ENCODE measurements at places on chromosomes 4 and X. TPM values are rescaled to one million over a fixed set of nuclear protein-coding genes. Genes with fewer than 3 reads are reported as not detected.

- H3K4me3 ChIP-seq, result no peak overlapping the region
- H3K27ac ChIP-seq, result no peak overlapping the region
- H3K4me1 ChIP-seq, result no peaks in the 10 kb centered on the region
- no peaks in the 10 kb centered on the region for H3K36me3 ChIP-seq
- H3K27me3 ChIP-seq, result no peaks in the 10 kb centered on the region
- no peak for DNase-seq
Observed at GRCh38 chr4:145929415-145930178, 9.0 kb downstream of the ZNF827 start.

The TLR6 gene
- 0.88 TPM for polyA plus RNA-seq

The NIPAL1 gene
- polyA plus RNA-seq, result 18.9 TPM

GRCh38 chr4:56195025-56195424, 192.3 kb downstream of the AASDH start:
- no peak overlapping the region for H3K4me3 ChIP-seq
- DNase-seq, result no peak
- H3K4me1 ChIP-seq, result no peaks in the 10 kb centered on the region
- no peaks in the 10 kb centered on the region for H3K27me3 ChIP-seq
- no peaks in the 10 kb centered on the region for H3K36me3 ChIP-seq

- DNase-seq, result no peak
- peaks cover 4% of the 10 kb centered on the region for H3K27me3 ChIP-seq
- peak overlapping the region; percentile 65 for H3K4me3 ChIP-seq
- no peak overlapping the region for H3K27ac ChIP-seq
- no peaks in the 10 kb centered on the region for H3K36me3 ChIP-seq
- H3K4me1 ChIP-seq, result no peaks in the 10 kb centered on the region
Observed at GRCh38 chrX:119758731-119759247, 401 bp downstream of the SOWAHD start.

DNA sequence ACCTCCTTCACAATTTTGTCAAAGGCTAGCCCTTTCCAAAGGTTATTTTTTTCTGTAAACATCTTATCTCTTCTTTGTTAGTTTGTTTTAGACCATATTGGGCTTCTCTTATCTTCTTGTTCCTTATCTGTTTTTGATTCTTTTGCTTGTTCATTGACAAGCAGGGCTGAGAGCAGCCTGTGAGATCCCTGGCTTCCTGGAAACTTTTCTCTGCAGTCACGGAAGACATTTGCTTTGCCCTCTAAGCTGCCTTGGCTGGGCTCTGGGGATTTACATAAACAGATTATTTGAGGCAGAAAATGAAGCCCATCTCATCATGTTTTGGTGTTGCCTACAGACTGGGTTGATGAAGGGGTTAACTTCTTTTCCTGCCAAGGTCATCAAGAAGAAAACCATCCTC, 157.4 kb upstream of the AMOT start:
- no peaks in the 10 kb centered on the region for H3K4me1 ChIP-seq
- no peak for DNase-seq
- no peak overlapping the region for H3K4me3 ChIP-seq
- no peak overlapping the region for H3K27ac ChIP-seq
- no peaks in the 10 kb centered on the region for H3K36me3 ChIP-seq
- no peaks in the 10 kb centered on the region for H3K27me3 ChIP-seq

The SYNPO2 gene
- 0.77 TPM for polyA plus RNA-seq

The SHISA3 gene
- not detected for polyA plus RNA-seq

The ZNF630 gene
- 0.78 TPM for polyA plus RNA-seq

The IL2RG gene
- polyA plus RNA-seq, result 0.26 TPM

DNA sequence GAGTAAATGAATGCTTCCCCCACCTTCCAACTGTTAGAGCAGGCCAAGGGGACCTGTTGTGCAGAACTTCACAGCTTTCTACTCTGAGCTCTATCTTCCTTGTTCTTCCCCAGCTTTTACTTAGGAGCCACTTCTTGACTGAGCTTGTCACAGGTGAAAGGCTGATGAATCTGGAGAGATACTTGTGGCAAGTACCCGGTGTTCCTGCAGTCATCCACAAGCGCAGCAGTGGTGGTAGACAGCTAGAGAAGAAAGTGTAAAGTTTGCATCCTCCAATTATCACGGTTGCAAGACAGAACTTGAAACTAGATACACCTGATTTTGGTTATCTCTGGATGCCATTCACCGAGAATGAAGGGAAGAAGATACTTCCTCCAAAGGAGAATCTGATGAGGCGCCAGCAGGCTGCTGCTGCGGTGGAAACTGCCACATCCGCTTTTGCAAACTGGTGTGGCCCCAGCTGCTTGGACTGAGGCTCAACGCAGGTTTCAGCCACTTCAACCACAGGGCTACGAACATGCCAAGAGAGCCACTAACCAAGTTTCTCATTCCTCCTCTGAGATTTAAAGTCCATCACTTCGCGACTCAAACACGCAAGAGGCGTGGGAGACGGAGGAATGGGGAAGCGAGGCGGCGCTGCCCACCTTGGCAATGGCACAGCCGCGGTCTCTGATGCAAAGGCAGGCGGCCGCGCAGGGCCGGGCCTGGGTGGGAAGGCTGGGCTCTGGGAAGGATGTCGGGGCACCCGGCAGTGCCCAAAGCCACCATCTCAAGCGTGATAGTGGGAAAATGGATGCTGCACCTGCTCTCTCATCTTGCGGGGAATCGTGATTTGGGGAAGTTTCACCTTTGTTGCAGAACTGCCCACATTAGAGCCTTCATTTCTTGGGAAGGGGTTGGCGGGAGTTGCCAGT, 1.3 kb upstream of the FHIP1A start:
- H3K27ac ChIP-seq, result peak overlapping the region; percentile 94
- H3K4me1 ChIP-seq, result peaks cover 35% of the 10 kb centered on the region
- H3K4me3 ChIP-seq, result peak overlapping the region; percentile 88
- H3K27me3 ChIP-seq, result no peaks in the 10 kb centered on the region
- no peak for DNase-seq

DNA sequence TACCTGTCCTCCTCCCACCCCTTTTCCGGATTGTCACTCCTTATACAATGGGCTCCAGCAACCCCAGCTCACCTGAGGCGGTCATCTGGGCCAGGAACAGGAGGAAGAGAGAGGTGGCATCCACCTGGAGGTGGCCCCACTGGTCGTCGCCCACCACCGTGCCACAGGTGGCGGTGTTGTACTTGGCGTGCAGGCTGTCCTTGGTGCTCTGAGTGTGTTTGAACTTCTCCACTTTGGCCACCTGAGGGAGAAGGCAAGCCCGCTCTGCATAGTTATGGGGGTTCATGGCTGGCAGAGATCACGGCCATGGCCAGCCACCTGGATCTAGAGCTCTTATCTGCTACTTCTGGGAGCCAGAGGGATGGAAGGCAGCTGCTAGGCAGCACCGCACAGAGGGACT, 32.9 kb downstream of the PHKA2 start:
- no peaks in the 10 kb centered on the region for H3K36me3 ChIP-seq
- H3K27me3 ChIP-seq, result no peaks in the 10 kb centered on the region
- DNase-seq, result no peak
- H3K27ac ChIP-seq, result no peak overlapping the region

- H3K4me1 ChIP-seq, result no peaks in the 10 kb centered on the region
- no peak overlapping the region for H3K4me3 ChIP-seq
- DNase-seq, result no peak
Observed at GRCh38 chr4:1668488-1668840, 15.6 kb downstream of the FAM53A start.

The SPANXN3 gene
- polyA plus RNA-seq, result not detected

The SOX3 gene
- polyA plus RNA-seq, result not detected

DNA sequence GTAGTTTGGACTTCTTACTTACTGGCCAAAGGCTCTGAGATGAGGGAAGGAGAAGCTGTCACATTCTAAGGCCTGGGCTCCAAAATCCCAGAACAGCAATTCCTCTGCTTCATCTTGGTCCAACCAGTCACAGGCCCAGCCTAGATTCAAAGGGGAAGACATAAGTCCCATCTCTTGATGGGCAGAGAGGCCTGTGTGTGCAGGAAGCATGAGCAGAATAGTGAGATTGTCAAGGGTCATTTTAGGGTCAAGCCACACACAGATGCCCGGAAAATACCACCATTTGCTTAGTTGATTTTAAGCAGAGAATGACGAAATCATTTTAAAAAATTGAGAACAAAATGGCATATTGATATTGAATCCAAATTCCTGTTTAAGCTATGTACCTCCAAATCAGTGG, 580.9 kb upstream of the ZFP42 start:
- H3K36me3 ChIP-seq, result no peaks in the 10 kb centered on the region
- H3K4me3 ChIP-seq, result no peak overlapping the region
- no peak overlapping the region for H3K27ac ChIP-seq
- DNase-seq, result no peak
- no peaks in the 10 kb centered on the region for H3K27me3 ChIP-seq
- no peaks in the 10 kb centered on the region for H3K4me1 ChIP-seq

DNA sequence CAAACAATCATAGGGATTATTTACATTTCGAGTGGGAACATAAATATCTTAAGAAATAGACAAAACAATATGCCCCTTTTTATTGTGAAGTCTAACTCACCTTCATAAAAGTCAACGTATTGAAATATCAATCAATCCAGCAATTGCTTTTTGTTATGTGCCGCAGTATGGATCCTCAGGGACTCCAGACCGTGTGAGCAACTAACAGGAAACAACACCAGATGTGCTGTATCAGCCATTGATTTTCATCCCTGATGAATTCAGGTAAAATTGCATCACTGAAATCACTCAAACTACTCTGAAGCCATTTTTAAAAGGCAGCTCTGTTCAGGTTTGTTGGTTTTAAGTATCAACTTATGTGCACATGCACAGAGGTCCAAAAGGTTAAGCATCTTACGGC, 197.3 kb upstream of the FAT1 start:
- H3K4me3 ChIP-seq, result no peak overlapping the region
- peak overlapping the region; percentile 95 for H3K27ac ChIP-seq
- H3K36me3 ChIP-seq, result no peaks in the 10 kb centered on the region
- peaks cover 26% of the 10 kb centered on the region for H3K4me1 ChIP-seq

DNA sequence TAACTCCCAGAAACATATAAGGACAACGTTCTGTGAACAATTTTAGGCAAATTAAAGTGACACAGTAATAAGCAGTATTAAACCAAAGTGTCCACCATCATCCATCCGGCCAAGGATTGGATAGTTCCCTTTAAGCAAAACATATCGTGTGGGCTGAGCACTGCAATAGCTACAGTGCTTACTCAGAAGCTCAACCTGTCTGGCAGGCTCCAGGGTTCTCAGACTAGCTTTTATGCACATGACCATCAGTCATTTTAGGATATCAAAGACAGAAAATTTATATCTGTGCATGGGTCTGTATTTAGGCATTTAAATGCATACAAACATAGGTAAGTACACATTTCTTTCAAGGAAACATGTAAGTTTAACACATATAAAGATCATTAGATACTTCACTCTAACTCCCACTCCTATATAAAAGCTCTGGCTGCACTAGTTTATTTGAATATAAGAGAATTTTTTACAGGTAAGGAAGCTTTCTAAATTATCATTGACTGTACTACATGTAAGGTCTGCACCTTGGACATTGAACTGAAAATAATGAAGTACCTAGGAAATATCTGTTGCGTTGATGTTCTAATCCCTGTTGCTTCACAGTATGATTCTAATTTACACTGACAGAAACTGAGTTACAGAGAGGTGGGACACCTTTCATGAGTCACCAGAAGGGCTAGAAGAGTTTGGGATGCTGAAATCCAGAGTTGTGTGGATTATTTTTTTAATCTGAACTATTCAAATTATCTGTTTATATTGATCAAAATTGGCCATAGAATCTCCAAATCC, 67.6 kb downstream of the ELOVL6 start:
- H3K27me3 ChIP-seq, result no peaks in the 10 kb centered on the region
- peaks cover 24% of the 10 kb centered on the region for H3K4me1 ChIP-seq
- peaks cover 3% of the 10 kb centered on the region for H3K36me3 ChIP-seq
- no peak overlapping the region for H3K4me3 ChIP-seq
- no peak for DNase-seq

DNA sequence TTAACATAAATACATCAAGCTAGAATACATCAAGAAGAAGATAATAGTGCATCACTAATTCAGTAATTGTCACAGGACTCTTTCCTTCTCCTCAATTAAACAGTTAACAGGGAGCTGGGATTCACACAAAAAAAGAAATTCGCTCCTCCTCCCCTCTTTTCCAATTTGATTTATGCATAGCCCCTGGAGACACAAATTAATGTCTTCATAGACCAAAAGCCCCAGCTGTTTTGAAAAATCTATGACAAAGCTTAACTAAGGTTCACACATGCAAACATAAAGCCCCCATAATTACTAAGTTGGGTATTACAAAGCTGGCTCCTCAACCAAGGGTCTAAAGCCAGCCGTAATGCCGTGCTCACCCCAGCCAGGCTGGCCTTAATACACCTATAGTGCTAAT, 61.2 kb downstream of the ENOX2 start:
- no peaks in the 10 kb centered on the region for H3K4me1 ChIP-seq
- H3K4me3 ChIP-seq, result no peak overlapping the region
- DNase-seq, result no peak
- H3K27ac ChIP-seq, result no peak overlapping the region
